ENCODE measurements at places on chromosomes 7 and 10. TPM values are rescaled to one million over a fixed set of nuclear protein-coding genes. Genes with fewer than 3 reads are reported as not detected.

GRCh38 chr7:130242198-130243014 is 24.3 kb upstream of the CPA2 start:
- peak; percentile 14 for DNase-seq
- H3K27ac ChIP-seq, result no peak overlapping the region
- H3K27me3 ChIP-seq, result no peaks in the 10 kb centered on the region
- H3K4me3 ChIP-seq, result no peak overlapping the region
- H3K36me3 ChIP-seq, result no peaks in the 10 kb centered on the region

GRCh38 chr7:55517191-55517633 is 55.1 kb downstream of the VOPP1 start:
- peaks cover 44% of the 10 kb centered on the region for H3K36me3 ChIP-seq
- H3K4me1 ChIP-seq, result no peaks in the 10 kb centered on the region
- no peaks in the 10 kb centered on the region for H3K27me3 ChIP-seq
- DNase-seq, result no peak

DNA sequence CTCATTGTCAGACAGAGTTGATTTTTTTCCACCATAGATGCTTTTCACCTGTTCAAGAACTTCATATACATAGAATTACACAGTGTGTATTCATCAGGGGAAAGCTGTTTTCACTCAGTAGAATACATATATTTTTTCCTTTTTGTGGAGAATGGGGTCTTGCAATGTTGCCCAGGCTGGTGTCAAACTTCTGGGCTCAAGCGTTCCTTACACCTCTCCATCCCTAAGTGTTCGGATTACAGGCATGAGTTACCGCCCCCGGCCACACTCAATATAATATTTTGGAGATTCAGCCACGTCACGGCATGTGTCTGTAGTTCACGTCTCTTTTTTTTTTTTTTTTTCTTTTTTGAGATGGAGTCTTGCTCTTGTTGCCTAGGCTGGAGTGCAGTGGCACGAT is 7.5 kb upstream of the SMC3 start:
- DNase-seq, result no peak
- H3K27me3 ChIP-seq, result peaks cover 2% of the 10 kb centered on the region
- H3K27ac ChIP-seq, result no peak overlapping the region
- no peak overlapping the region for H3K4me3 ChIP-seq

Gene PROSER2
- polyA plus RNA-seq, result 6.7 TPM

- no peak overlapping the region for H3K4me3 ChIP-seq
- H3K36me3 ChIP-seq, result no peaks in the 10 kb centered on the region
- no peak for DNase-seq
- no peaks in the 10 kb centered on the region for H3K27me3 ChIP-seq
- H3K27ac ChIP-seq, result no peak overlapping the region
- H3K4me1 ChIP-seq, result no peaks in the 10 kb centered on the region
These were observed 174.9 kb downstream of the C7orf25 start for GRCh38 chr7:42736931-42737330.

DNA sequence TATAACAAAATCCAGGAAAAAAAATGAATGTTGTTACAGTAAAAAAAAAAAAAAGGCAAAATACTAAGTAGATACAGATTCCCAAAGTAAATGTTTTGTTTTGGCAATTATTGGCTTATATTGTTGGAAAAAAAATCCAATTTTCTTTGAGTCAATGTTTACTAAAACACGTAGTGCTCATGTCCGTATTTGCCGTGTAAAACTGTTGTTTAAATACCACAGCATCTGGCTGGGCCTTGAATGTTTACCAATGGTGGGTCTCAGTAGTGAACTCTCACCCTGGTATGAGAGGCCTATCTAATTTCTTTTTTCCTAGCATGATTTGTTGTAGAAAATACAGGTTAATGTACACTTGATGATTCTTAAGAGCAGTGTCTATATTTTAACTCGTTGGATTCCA is 41.4 kb upstream of the SLC26A5 start:
- peaks cover 20% of the 10 kb centered on the region for H3K4me1 ChIP-seq
- H3K4me3 ChIP-seq, result no peak overlapping the region
- H3K36me3 ChIP-seq, result peaks cover 1% of the 10 kb centered on the region
- no peak overlapping the region for H3K27ac ChIP-seq
- H3K27me3 ChIP-seq, result no peaks in the 10 kb centered on the region
- peak; percentile 48 for DNase-seq

Gene ARHGAP22
- polyA plus RNA-seq, result 0.05 TPM

DNA sequence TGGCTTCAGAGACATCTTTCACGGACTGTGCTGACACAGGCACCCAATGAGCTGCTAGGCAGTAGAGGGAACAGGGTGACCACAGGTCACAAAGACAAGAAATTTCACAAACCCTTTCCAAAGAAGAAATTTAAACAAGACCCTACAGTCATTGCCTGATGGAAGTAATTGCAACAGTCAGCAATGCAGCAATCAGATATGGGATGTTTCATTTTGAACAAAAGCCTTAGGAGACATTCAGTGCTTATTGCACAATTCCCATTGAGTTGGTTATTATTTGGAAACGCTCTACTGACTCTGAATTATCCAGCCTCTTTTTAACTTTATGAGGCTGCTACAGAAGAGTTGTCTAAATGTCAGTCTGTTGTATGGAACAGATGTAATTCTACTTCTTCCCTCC is 85.5 kb downstream of the ETV1 start:
- H3K4me3 ChIP-seq, result no peak overlapping the region
- no peaks in the 10 kb centered on the region for H3K36me3 ChIP-seq
- DNase-seq, result no peak
- H3K4me1 ChIP-seq, result no peaks in the 10 kb centered on the region
- H3K27me3 ChIP-seq, result no peaks in the 10 kb centered on the region
- H3K27ac ChIP-seq, result no peak overlapping the region

DNA sequence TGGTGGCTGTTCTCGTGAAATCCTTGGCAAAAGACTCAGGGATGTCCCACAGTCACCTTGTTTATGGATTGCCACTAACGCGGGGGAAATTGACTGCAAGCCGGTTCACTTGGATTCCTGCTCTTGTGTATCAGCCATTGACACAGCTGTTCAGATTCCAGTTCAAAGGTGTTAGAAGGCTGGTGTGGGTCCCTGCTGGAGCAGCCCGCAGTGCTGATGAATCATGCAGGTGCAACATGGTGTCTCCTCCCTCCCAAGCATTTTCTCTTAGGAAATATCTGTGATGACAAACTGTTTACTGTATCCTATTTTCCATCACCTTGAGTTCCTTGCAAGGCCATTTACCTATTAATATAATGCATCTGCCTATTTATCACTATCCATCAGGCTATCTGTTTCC is 170.1 kb downstream of the GATA3 start:
- no peaks in the 10 kb centered on the region for H3K36me3 ChIP-seq
- no peak overlapping the region for H3K27ac ChIP-seq
- DNase-seq, result no peak
- no peak overlapping the region for H3K4me3 ChIP-seq
- H3K27me3 ChIP-seq, result no peaks in the 10 kb centered on the region
- H3K4me1 ChIP-seq, result peaks cover 5% of the 10 kb centered on the region

DNA sequence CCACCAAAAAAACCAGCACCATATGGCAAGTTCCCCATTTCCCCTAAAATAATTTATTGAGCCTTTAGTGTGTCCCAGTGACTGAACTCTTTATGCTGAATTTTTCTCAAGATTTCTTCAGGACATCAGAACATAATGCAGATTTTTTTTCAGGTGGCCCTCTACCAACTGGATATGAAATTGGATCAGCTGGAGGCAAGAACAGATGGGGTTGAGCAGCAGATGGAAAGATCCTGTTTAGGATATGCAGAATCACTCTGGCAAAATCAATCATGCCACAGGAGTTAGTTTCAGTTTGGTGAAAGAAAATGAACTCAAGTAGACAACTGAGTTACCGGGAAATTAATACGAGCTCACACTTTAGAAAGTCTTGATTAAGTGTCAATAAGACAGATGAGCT is 761.5 kb upstream of the C7orf33 start:
- no peak overlapping the region for H3K4me3 ChIP-seq
- H3K36me3 ChIP-seq, result no peaks in the 10 kb centered on the region
- no peak overlapping the region for H3K27ac ChIP-seq
- H3K4me1 ChIP-seq, result no peaks in the 10 kb centered on the region

- H3K36me3 ChIP-seq, result no peaks in the 10 kb centered on the region
- H3K4me1 ChIP-seq, result peaks cover 22% of the 10 kb centered on the region
- DNase-seq, result no peak
- H3K4me3 ChIP-seq, result peak overlapping the region; percentile 16
- H3K27me3 ChIP-seq, result peaks cover 8% of the 10 kb centered on the region
- H3K27ac ChIP-seq, result no peak overlapping the region
These were observed 4.3 kb upstream of the ELFN1 start for GRCh38 chr7:1665549-1666316.

Gene GNGT1
- polyA plus RNA-seq, result not detected

- no peaks in the 10 kb centered on the region for H3K36me3 ChIP-seq
- DNase-seq, result peak; percentile 6
- H3K4me3 ChIP-seq, result no peak overlapping the region
- H3K27ac ChIP-seq, result no peak overlapping the region
- H3K27me3 ChIP-seq, result peaks cover 2% of the 10 kb centered on the region
These were observed 268.5 kb downstream of the RPS24 start for GRCh38 chr10:78301891-78302738.

DNA sequence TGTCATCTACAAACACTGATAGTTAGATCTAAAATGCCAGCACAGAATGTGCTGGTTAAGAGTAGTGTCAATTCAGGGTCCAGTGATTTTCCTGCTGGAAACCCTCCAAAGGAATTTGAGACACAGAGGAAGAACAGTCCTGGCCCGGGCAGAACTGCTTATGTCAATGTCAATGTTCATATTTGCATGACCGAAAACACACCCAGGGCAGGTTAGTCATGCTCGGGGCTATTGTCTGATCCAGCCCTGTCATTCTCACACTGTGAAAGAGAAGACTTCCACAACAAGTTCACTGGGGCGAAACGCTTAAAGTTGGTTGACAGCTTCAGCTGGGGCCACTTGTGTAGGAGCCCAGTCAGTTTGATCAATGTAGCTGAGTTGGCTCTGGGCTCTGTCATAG is 139.3 kb downstream of the C1GALT1 start:
- H3K4me3 ChIP-seq, result no peak overlapping the region
- H3K27me3 ChIP-seq, result peaks cover 9% of the 10 kb centered on the region
- peaks cover 11% of the 10 kb centered on the region for H3K4me1 ChIP-seq
- peak; percentile 54 for DNase-seq

GRCh38 chr10:129662426-129662825 is 195.4 kb downstream of the MGMT start:
- no peaks in the 10 kb centered on the region for H3K27me3 ChIP-seq

Gene VWDE
- polyA plus RNA-seq, result 0.12 TPM

Gene CDHR1
- polyA plus RNA-seq, result 0.01 TPM

DNA sequence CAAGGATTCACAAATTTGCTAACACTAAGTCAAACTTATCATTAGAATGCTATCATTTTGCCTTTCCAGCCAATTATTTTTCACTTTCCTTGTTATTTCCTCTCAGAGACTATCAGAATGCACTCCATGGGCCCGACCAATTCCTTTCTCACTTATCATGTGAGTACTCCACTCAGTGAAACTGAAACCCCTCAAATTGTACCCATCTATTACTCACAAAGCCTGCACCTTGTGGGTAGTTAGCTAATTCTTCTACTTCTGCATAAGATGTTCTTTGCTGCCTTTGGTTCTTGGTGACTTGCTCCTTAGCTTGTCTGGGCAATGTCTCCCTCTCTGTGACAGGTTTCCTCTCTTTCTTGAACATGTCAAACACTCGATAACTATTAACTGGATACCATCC is 35.2 kb upstream of the MBL2 start:
- H3K27ac ChIP-seq, result no peak overlapping the region
- no peak for DNase-seq
- H3K4me1 ChIP-seq, result peaks cover 10% of the 10 kb centered on the region
- no peaks in the 10 kb centered on the region for H3K36me3 ChIP-seq

- H3K4me1 ChIP-seq, result peaks cover 55% of the 10 kb centered on the region
- H3K27ac ChIP-seq, result no peak overlapping the region
- no peak for DNase-seq
- H3K27me3 ChIP-seq, result no peaks in the 10 kb centered on the region
These were observed 106.4 kb upstream of the KLF6 start for GRCh38 chr10:3891396-3891795.

DNA sequence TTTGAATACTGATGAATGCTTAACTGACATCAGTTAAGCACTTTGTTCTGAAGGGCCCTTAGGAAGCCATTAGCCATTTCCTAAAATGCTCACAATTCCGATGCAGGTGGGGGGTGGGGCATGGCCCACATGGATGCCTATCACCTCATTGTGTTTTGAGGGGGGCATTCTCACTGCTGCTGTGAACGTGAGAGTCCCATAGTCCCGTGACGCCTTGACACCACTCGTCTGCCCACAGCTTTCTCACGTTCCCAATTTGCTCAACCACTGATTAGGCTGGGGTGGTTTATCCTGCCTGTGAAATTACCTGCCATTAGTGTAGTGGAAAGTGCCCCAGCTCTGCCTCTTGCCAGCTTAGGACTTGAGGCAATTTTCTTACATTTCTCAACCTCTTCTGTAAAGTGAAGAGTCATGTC is 31.9 kb downstream of the DUSP5 start:
- no peak overlapping the region for H3K4me3 ChIP-seq
- H3K27ac ChIP-seq, result no peak overlapping the region
- H3K36me3 ChIP-seq, result no peaks in the 10 kb centered on the region

Gene ELOVL3
- polyA plus RNA-seq, result 0.58 TPM

- H3K27ac ChIP-seq, result peak within 1 kb of the TSS; percentile 96
- no peaks in the 10 kb centered on the region for H3K27me3 ChIP-seq
- H3K4me3 ChIP-seq, result peak within 1 kb of the TSS; percentile 66
- H3K36me3 ChIP-seq, result no peaks in the 10 kb centered on the region
- H3K4me1 ChIP-seq, result peaks cover 71% of the 10 kb centered on the region
These were observed at the start of gene CASD1 for GRCh38 chr7:94509264-94509886. Gene CASD1 (plus strand): TSS chr7:94509809. CDS start chr7:94510085, 276 bp downstream.

Gene COL17A1
- 0.03 TPM for polyA plus RNA-seq

Gene GFRA1
- not detected for polyA plus RNA-seq

Gene CASTOR2
- polyA plus RNA-seq, result 7.5 TPM

GRCh38 chr10:24981161-24981710 is 28.8 kb upstream of the PRTFDC1 start:
- no peak overlapping the region for H3K4me3 ChIP-seq
- H3K36me3 ChIP-seq, result no peaks in the 10 kb centered on the region
- no peak overlapping the region for H3K27ac ChIP-seq
- DNase-seq, result no peak
- H3K4me1 ChIP-seq, result no peaks in the 10 kb centered on the region
- H3K27me3 ChIP-seq, result no peaks in the 10 kb centered on the region

GRCh38 chr10:108036265-108036664 is 871.8 kb upstream of the SORCS1 start:
- H3K4me3 ChIP-seq, result no peak overlapping the region
- H3K36me3 ChIP-seq, result no peaks in the 10 kb centered on the region
- no peaks in the 10 kb centered on the region for H3K4me1 ChIP-seq
- no peaks in the 10 kb centered on the region for H3K27me3 ChIP-seq
- no peak overlapping the region for H3K27ac ChIP-seq

Gene VSTM4
- not detected for polyA plus RNA-seq

GRCh38 chr7:128039544-128039953 is 8.3 kb upstream of the LRRC4 start:
- no peak for DNase-seq
- no peak overlapping the region for H3K4me3 ChIP-seq
- no peaks in the 10 kb centered on the region for H3K4me1 ChIP-seq
- H3K27me3 ChIP-seq, result no peaks in the 10 kb centered on the region
